ENCODE measurements at places on chromosomes 7 and 10.

DNA sequence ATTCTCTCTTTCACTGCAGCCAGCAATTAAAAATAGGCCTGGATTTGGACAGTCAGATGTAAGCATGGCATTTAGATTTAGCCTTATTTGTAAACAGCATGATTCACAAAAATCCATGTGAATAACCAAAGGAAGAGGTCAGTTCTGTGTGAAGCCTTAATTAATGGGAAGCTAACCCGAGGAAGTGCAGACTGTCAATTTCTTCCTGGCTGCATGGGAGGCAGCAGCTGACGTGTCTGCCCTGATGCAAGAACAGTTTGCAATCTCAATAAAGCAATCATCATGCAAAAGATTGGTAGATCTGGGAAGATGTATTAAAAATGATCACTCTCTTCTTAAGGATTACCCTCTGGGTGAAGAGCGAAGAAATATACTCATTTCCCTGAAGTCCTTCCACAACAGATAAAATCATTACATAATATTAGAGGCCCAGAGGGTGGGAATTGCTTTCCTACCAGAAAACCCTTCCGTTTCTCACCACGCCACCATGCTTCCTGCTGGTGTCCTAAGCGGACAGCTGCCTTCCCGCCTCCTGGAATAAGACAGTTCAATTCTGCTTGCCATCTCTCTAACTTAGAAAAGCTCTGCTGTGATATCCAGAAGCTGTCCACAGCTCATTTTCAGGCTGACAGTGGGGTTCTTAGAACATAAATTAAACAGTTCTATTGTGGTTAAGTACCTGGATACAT is 526.7 kb upstream of the NRP1 start:
- no peak for DNase-seq

DNA sequence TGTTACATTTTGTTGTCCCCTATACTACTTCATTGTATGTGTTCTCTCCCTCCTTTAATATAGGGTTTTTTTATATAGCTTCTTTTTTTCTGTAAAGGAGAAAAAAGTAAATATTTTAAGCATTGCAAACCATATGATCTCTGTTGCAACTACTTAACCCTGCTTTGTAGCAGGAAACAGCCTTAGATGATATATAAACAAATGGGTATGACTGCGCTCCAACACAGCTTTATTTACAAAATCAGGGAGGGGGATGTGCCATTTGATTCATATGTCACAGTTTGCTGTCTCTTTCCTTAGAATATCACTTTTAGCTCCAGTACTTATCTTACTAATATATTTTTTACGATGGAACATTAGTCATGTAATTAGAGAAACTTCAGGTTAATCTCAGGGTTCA is 155.2 kb upstream of the GNAI1 start:
- no peak for DNase-seq

DNA sequence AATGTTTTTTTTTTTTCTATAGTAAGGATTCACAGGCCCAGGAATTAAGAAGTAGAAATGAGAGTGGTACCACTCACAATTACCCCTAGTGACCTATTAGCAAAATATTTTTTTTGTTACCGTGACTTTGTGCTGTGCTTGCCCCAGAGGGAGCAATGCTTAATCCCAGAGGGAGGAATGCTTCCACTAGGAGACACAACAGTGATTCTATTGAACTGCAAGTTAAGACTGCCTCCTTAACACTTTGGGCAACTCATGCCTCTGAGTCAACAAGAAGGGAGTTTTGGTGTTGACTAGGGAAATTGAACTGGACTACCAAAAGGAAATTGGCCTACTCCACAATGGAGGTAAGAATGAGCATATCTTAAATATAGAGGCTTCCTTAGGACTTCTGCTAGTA is 17.2 kb upstream of the MEOX2 start:
- DNase-seq, result no peak

- peak; percentile 43 for DNase-seq
These were observed 1139.4 kb downstream of the XPNPEP1 start for GRCh38 chr10:108783897-108784296.

GRCh38 chr10:44993922-44994751 is 6.6 kb upstream of the ZNF22 start:
- DNase-seq, result no peak

DNA sequence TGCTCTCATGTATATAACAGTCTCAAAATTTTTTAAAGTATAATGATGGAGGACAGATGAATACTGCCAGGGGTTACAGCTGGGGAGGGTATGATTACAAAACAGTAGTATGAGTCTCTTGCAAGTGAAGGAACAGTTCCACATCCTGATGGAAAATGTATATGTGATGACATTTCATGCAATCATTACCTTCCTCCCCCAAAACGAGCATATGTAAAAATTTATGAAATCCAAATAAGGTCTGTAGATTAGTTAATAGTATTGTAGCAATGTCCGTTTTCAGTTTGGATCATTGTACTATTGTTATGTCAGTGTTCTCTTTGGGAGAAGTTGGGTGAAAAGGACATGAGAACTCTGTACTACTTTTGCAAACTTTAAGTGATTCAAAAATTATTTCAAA is 38.0 kb downstream of the DRGX start:
- DNase-seq, result no peak

GRCh38 chr7:24073651-24074420 is 210.2 kb upstream of the NPY start:
- DNase-seq, result no peak

- no peak for DNase-seq
These were observed 2.3 kb downstream of the INSYN2A start for GRCh38 chr10:127194111-127194510.

DNA sequence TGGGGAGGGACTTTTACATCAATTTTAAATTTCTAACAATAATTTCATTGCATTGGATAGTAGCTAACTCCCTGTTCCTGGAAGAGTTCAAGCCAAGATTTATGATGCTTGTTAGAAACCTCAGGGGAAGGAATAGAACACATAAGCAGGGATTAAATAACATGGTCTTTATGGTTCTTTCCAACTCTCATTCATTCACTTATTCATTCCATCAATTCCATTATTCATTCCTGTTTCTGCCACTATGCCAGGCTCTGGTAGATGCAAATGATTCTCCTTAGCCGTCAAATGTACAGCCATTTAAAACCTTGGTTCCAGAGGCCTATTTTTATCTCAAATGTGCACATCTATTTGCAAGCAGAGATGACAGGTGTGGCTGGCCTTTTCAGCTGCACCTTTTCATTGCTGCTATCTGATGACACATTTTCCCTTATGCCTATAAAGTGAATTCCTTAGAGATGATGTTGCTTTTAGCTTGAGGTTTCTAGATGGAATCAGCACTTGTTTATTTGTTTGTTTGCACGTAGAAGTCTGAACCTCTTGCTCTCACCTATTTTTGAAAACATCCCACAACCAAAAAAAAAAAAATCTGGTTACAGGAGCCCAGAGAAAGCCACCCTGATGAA is 205.7 kb upstream of the IGFBP3 start:
- DNase-seq, result no peak

- DNase-seq, result no peak
These were observed 611.5 kb downstream of the CNTNAP2 start for GRCh38 chr7:146728141-146728540.

- peak; percentile 71 for DNase-seq
These were observed 3.8 kb upstream of the DMTF1 start for GRCh38 chr7:87148332-87148955.

DNA sequence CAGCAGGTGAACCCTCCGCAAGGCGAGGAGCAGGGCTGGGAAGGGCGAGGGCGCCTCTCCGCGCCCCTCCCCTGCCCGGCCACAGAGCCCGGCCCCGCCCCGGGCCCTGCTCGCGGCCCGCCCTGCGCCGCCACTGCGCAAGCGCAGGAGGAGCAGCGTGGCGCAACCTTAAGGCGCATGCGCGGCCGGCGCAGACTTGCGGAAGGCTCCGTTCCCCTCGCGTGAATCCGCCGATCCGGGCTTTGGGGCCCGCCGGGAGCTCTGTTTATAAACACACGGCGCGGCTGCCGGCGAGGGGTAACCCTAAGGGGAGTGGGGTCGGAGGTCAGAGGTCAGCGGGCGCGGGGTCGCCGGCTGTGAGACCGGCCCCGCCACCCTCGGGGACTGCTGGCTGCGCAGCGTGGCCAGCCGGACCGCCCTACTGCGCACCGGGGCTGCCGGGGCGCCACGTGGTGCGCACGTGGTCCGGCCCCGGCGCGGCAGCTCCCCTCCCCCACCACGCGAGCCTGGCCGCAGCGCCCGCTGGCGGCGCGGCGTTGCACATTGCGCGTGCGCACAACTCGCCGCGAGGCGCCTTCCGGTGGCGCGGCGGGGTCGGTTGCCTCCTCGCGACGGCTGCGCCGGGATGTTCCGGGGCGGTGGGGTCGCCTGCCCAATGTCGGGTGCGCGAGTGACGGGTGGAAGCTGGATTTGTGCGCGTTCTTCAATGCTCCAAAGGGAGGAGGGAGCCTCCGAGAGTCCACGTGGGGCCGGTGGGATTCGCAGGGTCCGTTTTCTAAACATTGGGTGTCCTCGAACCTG is 40.2 kb upstream of the FOXK1 start:
- DNase-seq, result peak; percentile 93

- no peak for DNase-seq
These were observed 12.4 kb upstream of the SMARCD3 start for GRCh38 chr7:151260883-151261282.

- no peak for DNase-seq
These were observed 179.9 kb downstream of the KCNMA1 start for GRCh38 chr10:77457721-77458120.

DNA sequence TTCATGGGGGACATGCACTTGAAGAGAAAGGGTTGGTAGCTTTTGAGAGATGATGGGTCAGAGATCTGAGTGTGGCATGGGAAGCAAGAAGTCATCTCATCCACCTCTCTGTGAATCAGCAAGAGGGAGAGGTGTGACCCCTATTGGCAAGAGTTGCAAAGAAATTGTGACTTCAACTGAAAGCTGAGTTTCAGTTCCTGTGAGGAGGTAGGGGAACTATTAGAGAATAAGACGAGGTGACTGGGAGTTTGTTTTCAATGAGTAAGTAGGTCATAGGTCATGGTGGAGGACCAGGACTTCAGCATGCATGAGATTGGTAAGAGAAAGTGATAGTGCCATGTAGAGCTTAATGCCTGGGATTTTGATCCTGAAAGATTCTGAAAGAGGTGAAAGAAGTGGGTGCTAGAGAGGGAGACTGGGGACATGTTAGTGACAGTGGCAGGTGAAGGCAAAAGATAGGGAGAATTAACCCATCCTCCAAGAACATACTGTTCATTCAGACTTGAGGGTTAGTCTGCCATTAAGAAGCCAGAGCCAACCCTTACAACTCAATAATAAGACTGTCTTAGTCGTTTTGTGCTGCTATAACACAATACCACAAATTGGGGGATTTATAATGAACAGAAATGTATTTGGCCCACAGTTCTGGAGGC is 75.5 kb upstream of the CAPZA2 start:
- DNase-seq, result peak; percentile 48
